ENCODE measurements at places on chromosomes 5 and 9. TPM values are rescaled to one million over a fixed set of nuclear protein-coding genes. Genes with fewer than 3 reads are reported as not detected.
A peak's percentile ranks its signal among the peaks of the same experiment; 100 is the strongest.

DNA sequence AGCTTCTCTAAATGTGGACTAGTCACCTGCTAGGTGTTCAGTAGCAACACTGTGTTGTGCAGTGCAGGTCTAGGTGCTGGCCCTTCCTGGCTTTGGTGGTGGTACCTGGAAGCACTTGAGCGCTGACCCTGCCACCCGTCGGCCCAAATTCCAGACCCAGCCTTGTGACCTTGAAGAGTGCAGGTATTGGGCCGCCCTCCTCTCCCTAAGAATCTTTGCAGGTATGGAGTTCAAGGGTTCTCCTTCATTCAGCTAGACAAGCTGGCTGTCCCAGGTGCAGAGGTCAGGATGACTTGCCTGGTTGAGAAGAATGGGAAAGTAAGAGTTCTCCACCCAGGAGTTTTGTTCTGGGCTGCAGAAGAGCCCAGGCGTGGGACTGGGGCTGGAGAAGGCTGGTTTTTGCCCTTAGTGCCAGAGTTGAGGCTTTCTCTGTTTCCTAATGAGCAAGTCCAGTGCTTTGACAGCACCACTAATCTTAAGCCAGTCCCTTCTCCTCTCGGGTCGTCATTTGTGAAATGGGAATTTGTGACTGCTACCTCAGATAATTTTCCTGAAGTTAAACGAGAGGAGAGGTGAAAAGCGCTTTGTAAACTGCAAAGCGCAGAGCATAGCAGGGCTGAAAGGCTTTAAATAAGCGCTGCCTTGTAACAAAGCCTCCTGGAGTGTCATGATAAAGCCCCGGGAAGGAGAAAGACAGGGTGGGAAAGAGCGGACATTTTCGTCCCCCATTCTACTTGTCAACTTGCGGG, 4.0 kb downstream of the FOXE1 start:
- no peak for DNase-seq

GRCh38 chr5:10703676-10704075, 57.4 kb downstream of the DAP start:
- no peak for DNase-seq

DNA sequence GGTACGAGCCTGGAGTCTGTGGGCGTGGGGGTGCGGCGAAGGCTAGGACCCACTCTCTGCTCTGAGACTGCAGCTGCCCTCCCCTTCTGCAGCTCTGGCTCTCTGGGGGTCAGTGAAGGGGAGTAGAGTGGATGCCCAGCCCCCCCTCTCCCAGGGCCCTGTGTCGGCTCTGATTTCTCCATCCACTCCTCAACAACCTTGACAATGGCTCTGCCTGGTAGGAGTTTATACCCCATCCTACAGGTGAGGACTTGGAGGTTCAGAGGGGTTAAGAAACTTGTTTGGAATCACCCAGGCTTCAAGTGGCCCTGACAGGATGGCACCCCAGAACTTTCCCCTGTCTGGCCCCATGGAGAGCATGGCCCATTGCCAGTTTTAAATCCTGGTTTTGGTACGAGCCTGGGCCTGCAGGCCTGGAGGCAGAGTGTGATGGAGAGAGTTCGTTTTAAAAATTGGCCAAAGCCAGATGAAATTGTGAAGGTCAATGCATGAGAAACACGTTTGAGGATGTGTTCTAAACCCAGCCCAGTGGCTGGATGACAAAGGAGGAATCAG, 22.3 kb downstream of the NCS1 start:
- peak; percentile 43 for DNase-seq

DNA sequence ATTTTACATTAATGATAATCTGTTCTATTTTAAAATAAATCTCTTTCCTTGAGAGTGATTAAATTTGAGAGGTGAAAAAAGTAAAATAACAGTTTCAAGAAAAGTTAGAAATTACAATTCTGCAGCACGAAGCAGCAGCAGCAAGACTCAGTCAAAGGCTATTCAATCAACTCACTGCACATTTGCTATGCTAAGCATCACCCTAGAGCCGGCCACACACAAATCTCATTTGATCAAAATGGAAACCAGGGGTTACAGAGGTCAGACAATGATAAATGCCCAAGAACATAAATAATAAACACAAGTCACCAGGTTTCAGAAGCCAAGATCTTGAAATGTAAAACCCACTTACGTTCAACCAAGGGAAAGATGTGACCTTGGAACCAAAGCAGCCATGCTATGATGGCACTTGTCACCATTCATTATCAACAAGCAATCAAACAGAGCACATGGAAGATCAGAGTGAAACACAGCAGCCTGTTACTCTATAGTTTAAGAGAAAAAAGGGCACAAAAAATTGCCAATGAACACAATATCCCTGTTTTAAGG, 136.0 kb downstream of the EPB41L4A start:
- DNase-seq = no peak

DNA sequence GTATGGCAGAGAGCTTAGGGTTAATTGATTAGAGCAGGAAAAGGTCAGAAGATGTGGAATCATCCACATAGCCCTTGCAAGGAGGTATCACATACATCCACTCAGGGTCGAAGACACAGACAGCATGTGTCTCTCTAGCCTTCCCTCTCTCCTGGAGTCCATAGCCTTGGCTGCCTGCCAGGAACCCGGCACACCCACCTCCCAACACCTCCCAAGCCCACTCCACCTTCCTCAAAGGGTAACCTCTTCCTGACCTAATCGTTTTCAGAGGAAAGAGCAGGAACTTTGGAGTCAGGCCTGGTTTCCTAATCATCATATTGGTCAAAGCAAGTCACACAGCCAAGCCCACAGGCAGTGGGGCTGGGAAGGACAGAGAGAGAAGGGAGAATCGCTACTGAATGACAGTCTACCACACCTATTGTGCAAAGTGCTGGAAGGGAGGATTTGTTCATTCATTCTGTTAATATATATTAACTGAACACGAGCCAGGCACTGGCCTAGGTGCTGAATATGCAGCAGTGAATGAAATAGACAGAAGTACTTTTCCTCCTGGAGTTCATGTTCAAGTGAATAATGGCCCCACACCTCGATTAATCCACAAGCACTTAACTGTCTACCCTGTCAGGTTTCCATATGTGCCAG, 107.8 kb downstream of the KCNIP1 start:
- DNase-seq = no peak

DNA sequence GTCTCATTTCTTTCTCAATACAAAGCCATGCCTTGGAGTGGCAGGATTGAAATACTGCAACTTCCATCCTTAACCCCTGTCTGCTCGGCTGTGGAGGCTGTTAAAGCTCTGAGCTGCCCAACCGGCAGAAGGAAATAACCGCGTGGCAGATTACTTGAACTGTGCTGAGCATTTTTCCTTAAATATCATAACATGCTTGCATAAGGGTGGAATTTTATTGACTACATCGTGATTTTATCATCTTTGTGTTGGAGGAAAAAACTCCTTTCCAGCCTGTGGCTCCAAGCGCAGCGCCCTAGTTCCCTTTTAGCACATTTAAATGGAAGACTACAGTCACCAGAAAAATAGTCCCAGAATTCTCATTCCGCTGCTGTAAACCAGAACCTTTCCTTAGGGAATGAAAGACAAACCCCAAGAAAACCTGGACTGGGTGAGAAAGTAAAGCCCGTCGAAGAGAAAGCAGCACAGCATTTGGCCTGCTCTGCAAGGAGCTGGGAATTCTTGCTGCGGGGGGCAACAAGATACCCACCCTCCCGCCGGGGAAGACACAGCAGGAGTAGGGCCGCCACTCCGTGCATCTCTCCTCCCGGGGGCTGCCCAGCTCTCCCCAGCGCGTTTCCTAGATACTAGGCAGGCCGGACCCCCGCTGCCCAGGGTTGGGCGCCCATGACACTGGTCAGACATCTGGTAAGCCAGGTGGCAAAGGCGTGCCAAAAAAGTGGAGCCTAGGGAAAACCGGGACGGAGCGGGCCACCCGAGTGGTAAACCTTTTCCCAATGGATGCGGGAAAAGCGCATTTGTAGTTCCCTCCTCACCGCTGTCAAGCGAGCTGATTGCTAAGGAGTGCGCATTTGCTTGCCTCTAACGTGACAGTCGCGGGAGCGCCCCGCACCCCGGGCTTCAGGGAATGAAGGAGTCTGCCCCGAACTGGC, 1.3 kb downstream of the SHC3 start:
- no peak for DNase-seq

Gene PAEP
- total RNA-seq = not detected

GRCh38 chr9:134570711-134571325, 70.8 kb upstream of the COL5A1 start:
- DNase-seq = no peak

- no peak for DNase-seq
Measured at GRCh38 chr5:41127967-41128690, 57.0 kb upstream of the MROH2B start.

Gene RORB
- total RNA-seq = 1.7 TPM

Gene GADD45G
- 26.5 TPM for total RNA-seq

Gene GRIN1
- 5.1 TPM for total RNA-seq

DNA sequence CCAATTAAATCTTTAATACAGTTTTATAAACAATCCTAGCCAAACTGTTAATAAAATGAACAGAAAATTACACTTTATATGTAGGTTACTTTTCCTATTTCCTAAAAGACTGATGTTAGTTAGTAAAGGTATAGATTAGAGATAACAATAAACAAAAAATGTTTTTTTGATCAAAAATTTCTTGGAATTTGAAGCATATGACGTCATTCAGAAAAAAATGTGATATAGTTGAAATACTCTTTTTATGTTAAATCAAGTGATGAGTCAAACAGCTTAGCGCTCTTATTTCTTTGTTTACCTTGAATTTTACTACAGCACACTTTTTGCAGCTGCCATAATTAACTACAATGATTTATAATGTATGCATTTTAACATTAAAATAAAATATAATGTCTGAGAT, 195.8 kb downstream of the SLC12A2 start:
- no peak for DNase-seq

Gene ZFP2
- 8.7 TPM for total RNA-seq

Gene SPAG8
- total RNA-seq = 5.1 TPM

DNA sequence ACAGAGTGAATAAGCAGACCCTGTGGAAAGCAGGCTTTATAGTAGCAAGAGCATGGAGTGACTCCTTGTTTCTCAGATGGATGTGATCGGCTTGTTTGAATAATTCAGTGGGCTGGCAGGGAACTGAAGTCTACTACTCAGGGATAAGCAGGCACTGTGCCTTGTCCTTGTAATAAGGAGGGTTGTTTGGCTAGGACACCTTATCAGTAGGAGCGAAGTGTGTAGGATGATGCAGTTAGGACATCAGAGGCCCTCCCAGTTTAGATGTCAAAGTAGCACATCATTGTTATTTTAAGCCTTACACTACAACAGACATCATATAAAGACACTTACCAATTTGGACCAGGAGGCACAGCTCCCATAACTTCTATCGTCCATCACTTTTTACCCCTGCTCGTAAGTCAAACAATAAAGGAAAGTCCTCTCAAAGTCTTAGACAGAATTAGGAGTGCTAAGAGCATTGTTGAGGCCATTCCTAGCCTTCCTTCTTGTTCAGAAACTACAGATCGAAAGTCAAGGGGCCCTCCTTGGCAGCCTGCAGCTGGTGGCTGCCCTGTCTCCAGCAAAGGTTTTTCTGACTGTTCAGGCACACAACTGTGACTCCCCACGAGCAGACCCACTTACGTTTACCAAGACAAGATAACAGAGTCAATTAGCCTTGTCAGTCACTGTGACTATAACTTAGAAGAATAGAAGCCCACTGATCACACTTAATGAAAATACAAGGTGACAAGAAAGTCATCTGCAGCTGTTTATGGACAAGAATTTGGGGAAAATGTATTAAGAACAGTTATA, 218.6 kb downstream of the SNX18 start:
- no peak for DNase-seq

DNA sequence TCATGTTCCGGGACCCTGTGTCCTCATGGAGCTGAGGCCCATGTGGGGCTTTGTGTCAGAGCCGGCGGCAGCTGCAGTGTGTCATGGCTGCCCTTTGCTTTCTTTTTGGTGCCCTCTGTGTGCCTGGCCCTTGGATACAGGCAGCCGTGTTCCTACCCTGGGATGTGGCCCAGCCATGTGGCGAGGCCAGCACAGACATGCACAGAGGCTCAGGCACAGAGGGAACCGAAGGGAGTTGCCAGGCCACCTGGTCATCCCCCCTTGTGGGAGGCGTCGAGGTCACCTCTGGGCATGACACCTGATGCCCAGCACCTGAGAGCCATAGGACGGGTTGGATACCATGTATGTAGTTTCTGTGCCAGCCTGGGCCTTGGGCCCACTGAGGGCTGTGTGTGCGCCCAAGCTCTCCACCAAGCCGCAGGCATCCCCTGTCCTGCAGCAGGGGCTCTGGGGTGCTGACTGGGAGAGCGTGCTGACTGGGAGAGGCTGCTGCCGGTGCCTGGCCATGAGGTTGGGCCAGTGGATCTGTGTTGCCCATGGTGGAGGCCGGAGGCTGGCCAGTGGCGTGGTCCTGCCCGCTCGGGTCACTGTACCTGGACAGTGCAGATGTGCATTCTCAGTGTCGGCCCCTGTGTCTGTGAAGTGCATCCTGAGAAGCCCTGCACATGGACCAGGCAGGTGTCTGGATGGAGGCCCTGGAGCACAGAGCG, 4.8 kb downstream of the NKD2 start:
- no peak for DNase-seq

DNA sequence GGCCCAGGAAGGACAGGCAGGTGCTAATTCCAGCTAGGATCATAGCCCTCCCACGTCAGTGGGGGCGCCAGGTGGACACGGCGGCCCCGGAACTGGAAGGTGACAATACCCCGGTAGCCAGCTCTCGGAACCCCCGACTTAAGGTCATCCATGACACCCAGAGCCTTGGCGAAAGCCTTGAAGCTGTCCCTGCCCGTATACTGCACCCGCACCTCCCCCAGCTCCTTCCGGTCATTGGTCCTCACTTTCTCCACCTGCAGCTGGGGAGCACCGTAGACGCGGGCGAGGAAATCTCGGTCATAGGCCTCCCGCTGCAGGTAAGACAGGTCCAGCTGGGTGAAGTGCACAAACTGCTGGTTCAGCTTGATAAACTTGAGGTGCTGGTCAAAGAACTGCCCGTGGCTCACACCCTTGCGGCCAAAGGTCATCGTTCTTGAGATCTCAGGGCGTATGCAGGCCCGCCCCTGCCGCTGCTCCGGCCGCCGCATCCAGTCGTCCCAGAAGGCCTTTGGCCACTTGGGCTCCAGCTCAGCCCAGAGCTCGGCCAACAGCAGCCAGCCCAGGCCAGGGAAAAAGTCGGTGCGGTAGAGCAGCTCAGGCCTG, 10.9 kb downstream of the MGAT1 start:
- DNase-seq = no peak

Gene IL13
- total RNA-seq = not detected

- DNase-seq = no peak
Measured at GRCh38 chr9:8883321-8883720, 1083.7 kb upstream of the DMAC1 start.

DNA sequence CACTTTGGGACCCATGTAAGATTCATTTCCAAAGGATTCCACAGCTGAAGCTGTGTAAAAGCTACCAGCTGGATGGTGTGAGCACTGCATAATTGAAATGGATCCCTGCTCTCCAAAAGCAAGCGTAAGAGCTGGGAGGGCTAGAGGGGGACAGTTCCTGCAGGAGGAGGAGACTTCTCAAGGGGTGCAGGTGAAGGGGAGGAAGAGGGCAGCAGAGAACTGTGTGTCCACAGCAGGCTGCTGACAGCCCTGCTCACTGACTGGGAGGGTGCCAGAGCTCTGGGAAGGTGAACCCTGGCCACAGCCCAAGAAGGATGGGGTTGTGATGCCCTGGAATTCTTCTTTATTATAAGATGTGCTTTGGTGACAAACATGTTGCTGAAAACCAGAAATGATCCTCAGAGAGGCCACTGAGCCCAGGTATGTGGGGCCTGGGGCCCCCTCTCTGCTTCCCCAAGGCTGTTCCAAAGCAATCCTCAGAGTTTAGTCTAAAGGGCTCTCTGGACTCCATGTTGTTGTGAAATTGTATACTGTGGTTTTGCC, 112.8 kb upstream of the SLC25A48 start:
- DNase-seq = no peak

Gene PITX1
- 17.3 TPM for total RNA-seq

Gene GABRA6
- total RNA-seq = 3.9 TPM

Gene MUSK
- total RNA-seq = 5.3 TPM

GRCh38 chr9:96514800-96515158, 64.8 kb downstream of the HABP4 start:
- DNase-seq = no peak

Data from umbilical cord (tissue), 2 donors.